ENCODE measurements at places on chromosomes 12 and 14.

DNA sequence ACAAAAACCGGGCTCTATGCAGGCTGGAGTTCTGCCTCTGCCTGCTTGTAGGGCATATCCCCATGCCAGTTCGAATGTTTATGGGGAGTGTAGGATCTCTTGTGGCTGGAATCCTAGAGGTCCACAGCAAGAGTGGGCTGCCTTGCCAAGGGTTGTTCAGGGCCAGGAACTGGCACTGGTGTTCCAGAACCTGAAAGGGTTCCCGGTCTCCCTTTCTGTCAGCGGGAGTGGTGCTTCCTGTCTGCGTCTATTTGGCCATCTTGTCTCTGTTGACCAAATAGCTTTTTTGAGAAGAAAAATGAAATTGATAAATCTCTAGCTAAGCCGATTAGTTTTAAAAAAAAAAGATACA, 17.8 kb downstream of the OLR1 start:
- DNase-seq, result no peak

- DNase-seq, result no peak
These were observed 15.7 kb downstream of the SGPP1 start for GRCh38 chr14:63712123-63712522.

DNA sequence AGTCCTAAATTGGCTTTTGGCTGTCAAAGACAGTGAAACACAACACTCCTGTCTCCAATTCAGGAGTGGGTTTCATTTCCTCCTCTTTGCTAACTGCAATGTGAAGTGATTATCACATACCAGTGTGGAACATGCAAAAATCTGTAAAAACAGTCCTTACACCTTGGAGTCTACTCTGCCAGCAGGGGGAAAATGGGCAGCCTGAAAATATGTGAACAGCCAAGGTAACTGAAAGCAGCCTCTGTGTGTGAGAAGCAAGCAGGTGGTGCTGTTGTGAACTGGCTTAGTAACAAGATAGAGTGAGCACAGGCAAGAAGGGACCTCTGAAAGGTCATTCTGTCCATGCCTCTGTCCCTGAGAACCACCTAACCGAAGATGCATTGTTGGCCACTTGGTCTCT, 6.0 kb downstream of the PRMT8 start:
- DNase-seq, result peak; percentile 28

GRCh38 chr14:45089813-45090212, 5.9 kb downstream of the PRPF39 start:
- DNase-seq, result no peak

- no peak for DNase-seq
These were observed 26.5 kb upstream of the SLC15A5 start for GRCh38 chr12:16303939-16304338.

DNA sequence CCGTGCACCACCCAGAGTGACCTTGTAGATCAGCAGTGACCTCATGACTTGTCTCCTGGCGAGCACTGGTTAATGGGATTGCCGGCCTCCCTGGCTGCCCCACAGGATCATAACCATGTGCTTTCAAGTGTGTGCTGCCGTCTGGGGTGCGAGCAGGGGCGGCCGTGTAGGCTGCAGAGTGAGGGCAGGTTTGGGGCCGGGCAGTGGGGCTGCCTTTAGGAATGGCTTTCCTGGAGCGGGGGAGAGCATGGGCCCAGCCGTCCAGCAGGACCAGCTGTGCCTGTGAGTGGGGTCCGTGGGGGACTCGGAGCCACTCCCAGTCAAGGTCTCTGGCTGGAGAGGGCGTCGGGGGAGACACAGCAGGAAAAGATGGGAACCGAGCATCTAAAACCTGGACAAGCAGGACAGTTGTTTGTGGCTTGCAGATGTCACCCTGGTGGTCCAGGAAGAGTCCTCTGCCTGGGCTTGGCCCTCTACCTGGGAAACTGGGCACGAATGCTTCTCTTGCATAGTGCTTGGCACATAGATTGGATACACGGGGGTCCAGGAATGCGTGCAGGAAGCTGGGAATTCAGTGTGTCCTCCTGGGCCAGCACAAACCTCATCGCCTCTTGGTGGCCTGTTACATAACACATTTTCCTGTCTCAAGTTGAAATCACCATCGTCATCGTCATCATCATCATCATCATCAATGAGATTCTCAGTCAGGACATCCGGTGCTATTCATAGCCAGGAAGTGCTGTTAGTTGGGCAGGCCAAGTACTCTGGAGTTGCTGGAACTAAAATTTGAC, 96.0 kb downstream of the ADGRD1 start:
- DNase-seq, result no peak

GRCh38 chr12:29275834-29276233, 105.1 kb downstream of the ERGIC2 start:
- DNase-seq, result no peak

DNA sequence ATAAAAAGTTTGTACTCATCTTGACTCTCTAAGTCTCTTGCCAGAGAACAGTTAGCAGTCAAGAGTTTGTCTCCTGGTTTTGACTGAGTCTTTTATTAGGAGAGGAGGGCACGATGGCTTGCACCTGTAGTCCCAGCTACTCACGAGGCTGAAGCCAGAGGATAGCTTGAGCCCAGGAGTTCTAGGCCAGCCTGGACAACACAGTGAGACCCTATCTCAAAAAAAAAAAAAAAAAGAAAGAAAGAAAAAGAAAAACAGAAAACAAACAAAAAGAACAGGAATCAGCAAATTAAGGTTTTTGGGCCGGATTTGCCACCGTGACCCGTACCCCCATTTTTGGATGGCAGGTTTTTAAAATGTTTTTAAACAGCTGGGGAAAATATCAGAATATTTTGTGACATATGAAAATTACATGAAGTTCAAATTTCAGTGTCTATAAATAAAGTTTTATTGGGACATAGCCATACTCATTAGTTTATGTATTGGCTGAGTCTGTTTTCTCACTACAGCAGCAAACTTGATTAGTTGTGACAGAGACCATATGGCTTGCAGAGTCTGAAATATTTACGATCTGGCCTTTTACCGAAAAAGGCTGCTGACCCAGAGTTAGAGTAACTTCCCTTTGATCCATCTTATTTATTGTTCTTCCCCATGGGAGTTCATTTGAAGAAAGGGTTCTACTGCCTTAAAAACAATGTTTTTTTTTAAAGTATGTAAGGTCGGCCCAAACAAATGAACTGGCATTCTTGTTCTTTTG, 31.2 kb downstream of the VEZT start:
- DNase-seq, result no peak

DNA sequence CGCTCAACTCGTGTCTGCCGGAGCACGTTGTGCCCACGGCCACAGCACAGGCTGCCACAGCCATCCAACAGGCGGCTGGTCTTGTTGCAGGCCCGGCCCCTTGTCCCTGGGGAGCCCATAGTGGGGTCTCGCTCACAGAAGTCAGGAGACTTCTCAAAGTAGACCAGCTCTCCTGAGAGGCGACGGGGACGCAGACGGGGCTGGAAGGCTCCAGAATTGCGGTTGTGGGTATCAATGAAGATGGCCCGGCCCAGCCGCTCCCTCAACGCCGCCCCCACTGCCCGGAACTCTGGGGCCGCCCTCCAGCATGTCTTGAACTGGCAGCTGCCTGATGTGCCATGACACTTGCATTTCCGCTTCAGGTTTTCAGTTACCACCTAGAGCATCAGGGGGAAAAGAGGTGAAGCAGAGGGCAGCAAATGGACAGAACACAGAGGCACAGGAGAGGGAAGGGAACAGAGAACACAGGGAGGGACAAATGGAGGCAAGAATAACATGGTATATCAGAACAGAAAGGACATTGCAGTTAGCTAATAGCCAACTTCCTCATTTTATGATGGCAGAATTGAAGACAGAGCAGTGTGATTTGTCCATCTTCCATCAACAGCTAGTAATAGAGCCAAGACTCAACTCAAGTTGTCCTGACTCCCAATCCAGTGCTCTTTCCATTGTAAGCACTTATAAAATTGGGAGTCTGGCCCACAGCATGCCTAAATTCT, 5.2 kb downstream of the WNT10B start:
- DNase-seq, result no peak

DNA sequence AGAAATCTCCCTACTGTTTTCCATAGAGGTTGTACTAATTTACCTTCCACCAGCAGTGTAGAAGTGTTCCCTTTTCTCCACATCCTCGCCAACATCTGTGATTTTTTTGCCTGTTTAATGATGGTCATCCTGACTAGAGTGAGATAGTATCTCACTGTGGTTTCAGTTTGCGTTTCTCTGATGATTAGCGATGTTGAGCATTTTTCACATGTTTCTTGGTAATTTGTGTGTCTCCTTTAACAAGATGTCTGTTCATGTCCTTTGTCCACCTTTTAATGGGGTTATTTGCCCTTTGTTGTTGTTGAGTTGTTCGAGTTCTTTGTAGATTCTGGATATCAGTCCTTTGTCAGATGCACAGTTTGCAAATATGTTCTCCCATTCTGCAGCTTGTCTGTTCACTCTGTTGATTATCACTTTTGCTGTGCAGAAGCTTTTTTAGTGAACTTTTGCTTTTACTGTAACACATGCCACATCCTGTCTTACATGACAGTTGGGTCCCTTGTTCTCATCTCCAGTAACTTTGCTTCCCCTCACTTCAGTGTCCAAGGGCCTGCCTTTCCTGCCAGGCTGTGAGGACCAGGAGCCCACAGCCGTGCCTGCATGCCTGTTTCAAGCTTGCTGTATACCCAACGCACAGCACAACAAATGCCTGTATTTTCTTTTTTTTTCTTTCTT, 64.9 kb downstream of the SPRING1 start:
- no peak for DNase-seq

DNA sequence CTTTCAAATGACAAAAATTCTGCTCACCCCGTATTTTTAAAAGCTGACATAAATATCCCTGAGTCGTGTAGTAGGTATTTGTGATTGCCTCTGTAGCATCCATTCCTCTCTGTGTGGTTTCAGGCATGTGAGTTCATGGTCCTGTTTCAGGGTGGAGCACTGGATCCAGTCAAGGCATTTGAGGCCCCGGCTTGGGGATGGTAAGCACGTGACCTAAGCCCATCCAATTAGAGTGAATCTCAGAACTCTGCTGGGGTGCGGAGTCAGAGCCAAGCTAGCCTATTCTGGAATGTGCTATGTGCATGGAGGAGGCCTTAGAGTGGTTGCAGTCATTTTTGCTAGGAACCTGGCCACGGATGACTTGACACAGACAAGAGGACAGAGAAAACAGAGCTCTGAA, 4.3 kb upstream of the CSRP2 start:
- DNase-seq, result no peak

- no peak for DNase-seq
These were observed 15.5 kb downstream of the SCAF11 start for GRCh38 chr12:45974883-45975282.

DNA sequence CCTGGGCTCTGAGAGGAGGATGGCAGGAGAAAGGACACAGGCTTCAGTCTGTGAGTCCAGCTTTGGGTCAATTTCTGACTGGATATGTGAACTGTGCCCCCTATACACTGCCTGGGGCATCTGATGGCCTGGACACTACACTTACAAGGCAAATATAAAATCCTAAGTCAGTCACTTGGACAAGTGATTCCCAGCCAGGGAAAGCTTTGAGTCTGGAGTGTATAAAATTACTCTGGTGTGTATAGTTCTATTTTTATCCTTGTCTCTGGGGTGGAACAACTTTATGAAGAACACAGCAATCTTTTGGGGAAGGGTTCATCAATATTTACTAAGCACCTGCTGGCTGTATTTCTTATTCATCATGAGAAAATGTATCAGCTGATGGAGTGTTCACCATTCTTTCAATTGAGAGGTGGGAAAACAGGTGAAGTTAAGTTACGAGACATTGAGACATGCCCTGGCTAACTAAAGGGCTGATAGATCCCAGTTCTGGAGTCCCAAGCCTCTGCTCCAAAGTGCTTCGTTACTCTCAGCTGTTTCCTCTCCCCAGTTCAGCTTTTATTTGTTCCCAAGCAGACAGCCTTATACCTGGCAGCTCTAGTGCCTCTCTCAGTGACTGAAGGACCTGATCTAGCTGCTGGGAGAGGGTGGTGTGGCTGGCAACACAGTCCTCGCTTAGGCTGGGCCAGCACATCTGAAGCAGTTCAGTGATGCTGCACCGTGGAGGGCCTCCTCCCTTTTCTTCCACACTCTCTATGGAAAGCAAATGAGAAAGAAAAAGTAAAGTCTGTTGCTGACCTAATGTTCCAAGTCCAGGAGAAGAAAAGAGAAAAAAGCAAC, 30.9 kb downstream of the ZFYVE26 start:
- DNase-seq, result no peak

- no peak for DNase-seq
These were observed 75.4 kb upstream of the FKBP4 start for GRCh38 chr12:2719392-2719791.

DNA sequence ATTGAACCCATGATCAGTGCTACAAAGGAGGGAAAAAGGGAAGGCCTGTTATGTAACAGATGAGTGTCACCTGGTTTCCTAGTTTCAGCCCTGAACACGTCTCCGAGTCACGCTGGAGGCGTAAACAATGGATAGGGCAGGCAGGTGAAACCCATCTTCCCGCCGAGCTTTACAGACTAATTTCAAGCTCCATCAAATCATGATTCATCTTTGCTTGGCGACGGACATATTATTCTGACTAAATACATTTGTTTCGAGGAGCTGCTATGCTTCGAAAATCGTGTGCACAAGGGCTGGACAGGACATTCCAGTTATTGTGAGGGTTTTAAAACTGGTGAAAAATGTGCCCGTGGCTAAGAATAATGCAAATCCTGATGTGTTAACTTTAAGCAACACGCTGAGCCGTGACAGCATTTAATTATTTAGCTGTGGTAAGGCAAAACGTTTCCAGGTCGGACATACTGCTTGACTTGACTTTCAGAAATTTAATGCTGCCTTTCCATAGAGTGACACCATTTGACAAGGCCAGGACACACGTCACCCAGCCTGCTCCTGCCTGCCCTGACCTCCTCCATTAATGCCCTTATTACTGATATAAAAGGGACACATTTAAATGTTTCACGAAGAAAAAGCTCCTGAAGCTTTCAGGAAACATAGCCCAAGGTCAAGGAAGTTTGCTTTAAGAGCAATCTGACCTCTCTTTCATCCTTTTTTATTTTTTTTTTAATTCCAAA, 1203.5 kb upstream of the TMEM132C start:
- no peak for DNase-seq

DNA sequence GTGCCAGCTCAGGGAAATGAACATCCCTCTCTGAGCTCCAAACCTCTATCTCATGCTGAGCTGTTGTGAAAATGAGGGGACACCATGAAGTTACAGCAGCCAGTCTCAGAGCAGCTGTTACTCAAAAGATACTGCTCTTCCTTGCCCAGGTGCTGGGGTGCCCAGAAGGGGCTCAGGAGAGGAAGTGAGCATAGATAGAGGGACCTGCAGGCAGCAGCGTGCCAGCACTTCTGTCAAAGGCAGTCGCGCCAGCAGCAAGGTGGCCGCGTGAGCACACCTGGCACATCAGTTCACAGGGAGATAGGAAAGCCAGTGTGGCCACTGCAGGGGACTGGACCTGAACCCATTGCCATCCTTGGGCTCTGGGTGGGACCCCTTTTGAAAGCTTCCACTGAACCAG, 27.8 kb downstream of the C14orf132 start:
- DNase-seq, result no peak

GRCh38 chr14:21990116-21990515, 316.5 kb upstream of the OR4E1 start:
- no peak for DNase-seq

GRCh38 chr14:62001963-62002362, 239.7 kb downstream of the SNAPC1 start:
- no peak for DNase-seq

DNA sequence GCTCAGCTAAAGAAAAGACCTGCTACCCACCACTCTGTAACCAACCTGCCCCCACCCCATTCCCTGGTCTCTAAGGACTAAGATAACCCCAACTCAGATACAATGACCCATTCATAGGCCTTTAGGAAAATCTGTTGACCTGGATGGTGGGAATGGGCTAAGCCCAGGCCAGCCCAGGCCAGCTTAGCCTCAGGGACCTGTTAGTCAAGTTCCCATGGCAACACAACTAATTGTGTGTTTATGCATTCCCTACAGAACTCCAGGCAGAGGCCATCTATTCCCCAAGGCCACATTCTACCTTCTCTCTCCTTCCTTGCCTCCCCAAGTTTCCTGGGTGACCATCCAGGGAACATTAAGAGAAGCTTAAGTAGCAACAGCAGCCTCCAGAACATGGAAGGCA, 16.1 kb upstream of the KRT8 start:
- no peak for DNase-seq
